H1 (cell line): ENCODE measurements at places on chromosomes 2 and 18. TPM values are rescaled to one million over a fixed set of nuclear protein-coding genes. Genes with fewer than 3 reads are reported as not detected.

LRATD1 gene
- total RNA-seq: 2.3 and 2.4 TPM in 2 replicates

ZSWIM2 gene
- not detected in 2 replicates for total RNA-seq

FAM124B gene
- 2.0 and 2.6 TPM in 2 replicates for total RNA-seq

PROKR1 gene
- total RNA-seq: 3.9 and 4.0 TPM in 2 replicates

NEU4 gene
- total RNA-seq: 0.50 and 0.82 TPM in 2 replicates

GRCh38 chr2:65577654-65578053 lies 145.3 kb upstream of the SPRED2 start:
- peaks cover 4% of the 10 kb centered on the region; the same call in 1 of the 2 replicates for H3K4me1 ChIP-seq
- no peak for DNase-seq
- no peaks in the 10 kb centered on the region for H3K36me3 ChIP-seq
- H3K27ac ChIP-seq: no peak overlapping the region
- no peaks in the 10 kb centered on the region for H3K27me3 ChIP-seq

DNA sequence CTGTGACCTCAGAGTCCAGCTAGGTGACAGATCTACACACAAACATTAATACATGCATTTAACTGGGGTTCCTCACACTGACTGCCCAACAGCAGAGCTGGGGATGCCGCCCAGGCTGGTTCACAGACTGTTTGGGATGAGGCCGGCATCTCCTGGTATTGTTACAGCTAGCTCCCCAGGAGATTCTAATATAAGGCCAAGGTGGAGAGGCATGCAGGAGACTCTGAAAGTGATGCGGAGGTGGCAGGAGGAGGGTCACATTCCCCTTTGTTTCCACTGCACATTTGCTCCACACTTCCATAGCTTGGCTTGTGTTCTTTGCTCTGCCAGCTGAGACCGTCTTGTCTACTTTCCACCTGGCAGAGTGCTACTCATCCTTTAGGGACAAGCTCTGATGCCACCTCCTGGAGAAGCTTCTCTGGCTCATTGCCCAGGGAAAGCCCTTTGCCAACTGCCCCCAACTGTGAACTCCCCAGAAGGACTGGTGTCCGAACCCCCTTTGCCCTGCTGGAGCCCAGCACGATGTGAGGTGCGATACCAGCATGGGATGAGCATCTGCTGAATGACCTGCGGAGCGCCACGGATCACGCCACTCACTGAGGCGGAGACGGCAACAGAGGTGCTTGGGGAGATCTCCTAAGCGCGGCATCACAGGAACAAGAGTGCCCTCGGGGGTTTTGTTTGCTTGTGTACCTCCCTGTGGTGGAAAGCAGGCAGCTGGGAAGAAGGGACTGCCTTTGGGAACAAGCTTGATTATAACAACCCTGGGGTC lies 88.8 kb downstream of the UXS1 start:
- no peak overlapping the region for H3K4me3 ChIP-seq
- H3K27ac ChIP-seq: no peak overlapping the region
- no peaks in the 10 kb centered on the region for H3K27me3 ChIP-seq

- H3K4me1 ChIP-seq: no peaks in the 10 kb centered on the region
- peaks cover 4% of the 10 kb centered on the region for H3K36me3 ChIP-seq
- no peaks in the 10 kb centered on the region for H3K27me3 ChIP-seq
- no peak for DNase-seq
Observed at GRCh38 chr2:15506229-15506819, 54.8 kb downstream of the NBAS start.

GRCh38 chr2:171238946-171239345 lies 78.3 kb upstream of the TLK1 start:
- H3K4me1 ChIP-seq: no peaks in the 10 kb centered on the region
- H3K36me3 ChIP-seq: no peaks in the 10 kb centered on the region
- DNase-seq: no peak
- H3K27me3 ChIP-seq: no peaks in the 10 kb centered on the region
- no peak overlapping the region for H3K4me3 ChIP-seq

DNA sequence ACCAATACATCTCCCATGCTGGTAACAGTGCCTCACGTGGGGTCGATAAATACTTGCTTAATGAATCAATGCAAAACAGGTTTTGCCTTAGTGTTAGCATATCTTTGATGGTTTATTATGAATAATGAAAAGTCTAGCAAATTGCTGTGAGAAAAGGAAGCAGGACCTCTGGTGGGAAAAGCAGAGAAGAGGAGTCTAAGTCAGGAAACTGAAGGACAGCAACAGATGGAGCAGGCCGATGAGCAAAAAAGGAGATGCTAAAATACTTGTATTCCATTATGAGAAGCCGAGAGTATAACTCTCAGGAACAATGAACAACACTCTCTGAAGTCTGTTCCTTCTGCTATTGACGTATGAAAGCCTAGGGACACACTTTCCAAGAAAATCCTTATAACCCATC lies 555.2 kb upstream of the KLHL29 start:
- no peak overlapping the region for H3K4me3 ChIP-seq
- no peak for DNase-seq
- H3K27me3 ChIP-seq: no peaks in the 10 kb centered on the region

DNA sequence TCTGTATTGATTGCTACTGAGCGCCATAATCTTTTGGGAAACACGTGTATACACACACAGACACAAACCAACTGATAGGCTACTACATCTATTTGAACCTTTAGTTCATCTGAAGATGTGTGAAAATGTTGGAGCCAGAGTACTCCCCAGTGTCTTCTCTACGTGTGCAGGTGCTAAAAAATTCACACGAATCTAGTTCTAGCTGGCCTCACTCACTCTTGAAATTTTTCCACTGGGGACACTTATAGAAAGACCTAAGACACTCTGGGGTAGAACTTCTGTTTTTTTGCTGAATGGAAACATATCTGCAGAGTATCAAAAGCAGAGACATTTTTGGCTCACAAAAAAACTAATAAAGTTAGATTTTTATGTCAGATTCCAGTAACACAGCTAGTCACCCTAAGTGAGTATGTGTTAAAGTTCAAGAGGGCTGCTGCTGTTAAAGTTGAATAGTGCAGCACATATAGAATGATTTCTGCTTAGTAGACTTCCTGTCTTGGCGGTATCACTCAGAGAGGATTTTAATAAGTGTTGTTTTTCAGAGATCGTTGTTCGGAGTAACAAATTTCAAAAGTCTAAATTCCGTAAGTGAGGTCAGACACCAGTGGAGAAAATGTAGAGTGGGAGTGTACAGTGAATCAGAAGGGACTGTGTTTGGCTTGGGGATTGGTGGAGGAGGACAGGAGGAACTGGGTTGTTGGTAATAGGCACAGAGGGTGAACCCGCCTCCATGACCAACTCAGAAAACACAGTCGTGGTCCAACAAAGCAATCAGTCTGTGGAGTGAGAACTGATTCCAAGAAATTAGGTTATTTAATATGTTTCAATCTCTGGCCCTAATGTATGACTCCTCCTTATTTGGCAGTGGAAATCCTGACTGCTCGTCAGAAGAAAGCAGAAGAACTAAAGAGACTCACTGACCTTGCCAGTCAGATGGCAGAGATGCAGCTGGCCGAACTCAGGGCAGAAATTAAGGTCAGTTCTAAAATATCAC lies 43.1 kb downstream of the KCTD18 start:
- H3K4me1 ChIP-seq: no peaks in the 10 kb centered on the region
- DNase-seq: no peak
- no peaks in the 10 kb centered on the region for H3K27me3 ChIP-seq

- DNase-seq: no peak
- H3K27me3 ChIP-seq: no peaks in the 10 kb centered on the region
- H3K4me1 ChIP-seq: no peaks in the 10 kb centered on the region
- H3K36me3 ChIP-seq: no peaks in the 10 kb centered on the region
- H3K27ac ChIP-seq: no peak overlapping the region
Observed at GRCh38 chr2:188485496-188485895, 193.8 kb downstream of the GULP1 start.

DNA sequence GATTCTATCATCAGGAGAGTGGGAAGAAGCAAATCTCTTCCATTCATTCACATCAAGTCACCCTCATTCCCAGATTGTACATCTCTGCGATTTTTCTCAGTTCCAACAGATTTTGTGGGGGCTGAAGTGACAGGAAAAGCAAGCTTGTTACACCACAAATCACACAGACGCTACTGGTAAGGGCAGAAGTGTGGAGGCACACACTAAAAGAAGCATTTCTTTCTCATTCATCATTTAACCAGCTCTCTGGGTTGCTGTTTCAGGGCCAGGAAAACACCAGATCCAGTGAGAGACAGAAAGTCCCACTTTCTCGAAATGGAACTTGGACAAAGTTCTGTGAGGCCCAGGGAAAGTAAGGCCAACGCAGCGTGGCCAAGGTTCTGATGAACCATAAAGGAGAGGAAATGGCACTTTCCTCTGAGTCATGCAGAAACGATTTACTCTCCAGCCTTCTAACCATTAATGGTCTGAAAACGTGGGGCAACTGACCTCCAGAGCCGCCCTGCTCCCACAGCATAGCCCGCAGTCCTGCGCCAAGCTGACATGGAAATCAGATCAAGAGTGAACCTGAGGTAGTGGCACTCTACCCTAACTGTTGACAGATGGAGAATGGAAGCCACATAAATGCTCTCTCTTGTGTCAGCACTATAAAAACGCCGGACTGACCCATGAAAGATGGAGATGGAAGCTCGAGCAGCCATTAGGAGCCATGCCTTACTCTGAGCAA lies 191.0 kb downstream of the C1D start:
- DNase-seq: no peak
- no peak overlapping the region for H3K4me3 ChIP-seq
- H3K4me1 ChIP-seq: no peaks in the 10 kb centered on the region
- H3K27ac ChIP-seq: no peak overlapping the region
- no peaks in the 10 kb centered on the region for H3K36me3 ChIP-seq
- H3K27me3 ChIP-seq: no peaks in the 10 kb centered on the region

DNA sequence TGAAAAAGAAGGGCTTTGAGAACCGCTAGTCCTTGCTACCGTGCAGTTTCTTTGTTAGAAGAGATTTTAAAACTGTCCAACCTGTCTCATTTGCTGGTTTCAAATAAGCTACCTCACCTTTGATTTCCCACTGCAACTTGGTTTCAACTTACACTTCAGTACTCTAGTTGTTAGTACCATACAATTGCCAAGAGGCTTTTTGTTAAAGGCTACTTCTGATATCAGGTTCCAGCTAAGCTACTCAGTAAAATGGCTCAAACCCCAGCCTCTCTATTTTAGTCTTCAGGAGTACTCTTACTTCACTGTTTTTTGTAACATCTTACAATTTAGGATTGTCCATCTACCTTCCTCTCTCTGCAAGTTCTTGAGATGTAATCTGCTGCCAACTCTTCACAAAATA lies 91.6 kb downstream of the INO80D start:
- no peak overlapping the region for H3K4me3 ChIP-seq
- H3K27ac ChIP-seq: no peak overlapping the region
- no peaks in the 10 kb centered on the region for H3K4me1 ChIP-seq
- no peak for DNase-seq
